ENCODE measurements at places on chromosomes 6 and 20.
A peak's percentile ranks its signal among the peaks of the same experiment; 100 is the strongest.

- peak; percentile 17 for DNase-seq
Measured at GRCh38 chr6:3919130-3919628, 70.0 kb downstream of the FAM50B start.

- DNase-seq: no peak
Measured at GRCh38 chr6:119132261-119132981, 54.0 kb upstream of the FAM184A start.

GRCh38 chr6:70686548-70687133 is 19.0 kb downstream of the SMAP1 start:
- peak; percentile 56 for DNase-seq

- DNase-seq: peak; percentile 88
Measured at GRCh38 chr20:50744143-50744792, 12.9 kb downstream of the PARD6B start.

DNA sequence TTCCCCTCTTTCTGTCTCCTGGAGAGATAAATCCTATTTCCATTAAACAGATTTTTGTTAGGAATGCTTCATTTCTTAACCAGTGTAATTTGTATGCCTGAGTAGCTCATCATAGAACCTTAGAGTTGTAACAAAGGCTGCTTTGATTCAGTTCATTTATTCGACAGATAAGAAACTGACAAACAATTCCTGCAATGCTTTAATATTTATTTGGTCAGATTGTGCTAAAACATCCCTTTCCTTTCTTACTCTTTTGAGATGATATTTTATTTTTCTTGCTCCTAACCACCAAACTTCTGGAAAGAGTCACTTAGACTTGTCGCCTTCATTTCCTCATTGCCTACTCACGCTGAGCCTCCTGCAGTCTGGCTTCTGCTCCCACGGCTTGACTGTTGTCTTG is 89.0 kb upstream of the SUPT3H start:
- DNase-seq: no peak

DNA sequence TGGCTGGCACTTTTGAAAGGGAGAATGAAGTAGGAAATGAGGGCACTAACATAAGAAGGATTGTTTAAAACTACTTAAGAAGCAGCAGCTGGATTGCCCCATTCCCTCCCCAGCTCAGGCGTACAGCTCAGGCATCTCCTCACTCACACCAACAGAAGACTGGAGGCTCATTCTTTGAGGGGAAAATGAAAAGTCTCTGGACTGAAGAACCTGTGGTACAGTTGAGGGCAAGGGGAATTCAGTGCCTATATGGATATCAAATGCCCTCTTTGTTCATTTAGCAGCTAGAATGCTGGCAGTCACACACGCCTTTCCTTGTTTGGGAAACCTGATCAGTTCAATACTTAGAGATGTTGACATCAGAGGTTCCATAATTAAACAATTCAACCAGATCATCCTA is 502.1 kb upstream of the SOX4 start:
- no peak for DNase-seq

DNA sequence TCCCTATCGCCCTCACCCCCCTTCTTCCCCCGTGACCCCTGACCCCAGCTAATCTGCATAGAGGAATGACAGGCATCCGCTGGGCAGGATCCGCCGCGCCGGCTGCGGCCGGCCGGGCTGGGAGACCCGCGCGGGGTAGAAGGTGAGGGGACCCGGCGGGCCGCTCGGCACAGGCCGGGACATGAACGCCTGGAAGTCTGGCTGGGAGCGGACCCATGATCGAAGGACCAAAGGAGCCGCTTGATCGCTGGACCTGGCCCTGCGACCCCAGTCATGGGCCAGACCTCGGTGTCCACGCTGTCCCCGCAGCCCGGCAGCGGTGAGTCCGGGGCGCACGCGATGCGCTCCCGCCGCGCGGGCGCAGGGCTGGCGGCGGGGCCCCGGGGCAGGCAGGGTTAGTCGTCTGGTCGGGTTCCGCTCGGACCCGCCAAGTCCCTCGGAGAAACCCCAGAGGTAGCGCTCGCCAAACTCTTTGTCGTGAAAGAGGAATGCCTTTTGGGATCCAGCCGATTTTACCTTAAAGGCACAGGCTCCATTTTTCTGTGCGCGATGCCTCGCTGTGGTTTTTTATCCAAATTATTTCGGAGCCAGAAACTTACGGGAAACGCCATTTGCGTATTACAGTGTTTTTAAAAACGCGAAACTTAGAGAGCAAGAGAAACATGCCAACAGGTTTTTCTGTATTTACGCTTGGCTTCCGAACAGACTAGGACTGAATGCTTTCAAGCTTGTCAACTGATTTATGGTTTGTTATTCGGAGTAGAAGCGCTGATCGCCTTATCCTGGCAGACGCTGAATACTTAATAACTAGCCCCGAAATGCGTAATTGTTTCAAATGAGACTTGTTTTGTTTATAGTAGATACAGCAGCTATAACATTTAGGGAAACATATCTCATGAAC is at the start of gene PHACTR2:
TSS of gene PHACTR2 (plus strand) at position 75 of the 901 bp plus-strand sequence. CDS start at position 274, 199 bp downstream.
- peak; percentile 71 for DNase-seq

DNA sequence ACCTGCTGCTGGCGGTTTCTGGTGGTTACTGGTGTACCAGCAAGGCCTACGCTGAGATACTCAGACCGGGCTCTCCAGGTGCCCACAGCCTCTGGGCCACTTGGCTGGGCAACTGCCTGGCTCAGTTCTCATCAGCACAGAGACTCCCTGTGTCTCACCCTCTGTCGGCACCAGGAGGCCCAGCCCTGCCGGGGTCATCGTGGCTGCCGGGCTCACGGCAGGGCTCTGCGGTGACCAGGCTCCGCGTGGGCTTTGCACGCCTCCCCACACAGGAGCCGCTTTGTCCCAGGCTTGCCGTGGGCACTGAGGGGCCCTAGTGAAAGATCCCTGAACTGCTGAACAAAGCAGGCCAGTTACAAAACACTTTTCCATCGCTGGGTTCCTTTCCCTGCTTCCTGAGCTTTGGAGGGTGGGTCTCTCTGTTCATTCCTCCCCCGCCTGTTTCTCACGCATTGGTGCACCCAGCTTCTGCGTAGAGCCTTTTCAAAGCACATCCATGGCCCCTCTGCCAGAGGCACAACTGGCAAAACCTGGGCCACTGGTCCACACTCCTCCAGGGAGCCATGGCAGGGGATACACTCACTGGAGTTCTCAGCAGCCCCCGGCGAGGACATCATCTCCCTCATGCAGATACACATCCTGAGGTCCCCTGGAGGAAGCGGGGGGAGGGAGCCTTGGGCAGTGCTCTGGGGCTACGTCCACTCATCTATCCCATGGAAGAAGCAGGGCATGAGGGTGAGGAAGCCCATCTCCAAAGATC is 117.0 kb downstream of the NFATC2 start:
- DNase-seq: no peak

- no peak for DNase-seq
Measured at GRCh38 chr6:47680051-47680450, 18.3 kb upstream of the ADGRF4 start.

DNA sequence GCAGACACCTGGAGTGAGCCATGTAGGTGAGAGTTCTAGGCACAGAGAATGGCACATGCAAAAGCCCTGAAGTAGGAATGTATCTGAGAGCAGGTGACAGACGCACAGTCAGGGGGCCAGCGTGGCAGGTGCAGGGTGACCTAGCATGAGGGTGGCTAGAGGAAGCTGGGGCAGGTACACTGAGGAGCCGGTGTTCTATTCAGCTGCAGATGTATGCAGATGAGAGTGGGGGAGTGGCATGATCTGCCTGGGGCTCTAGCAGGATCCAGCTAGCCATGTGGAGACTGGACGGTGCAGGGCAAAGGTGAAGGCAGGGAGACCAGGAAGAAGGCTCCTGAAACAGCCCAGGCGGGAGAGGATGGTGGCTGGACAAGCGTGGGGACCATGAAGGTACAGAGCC is 10.7 kb downstream of the PEDS1 start:
- DNase-seq: no peak

DNA sequence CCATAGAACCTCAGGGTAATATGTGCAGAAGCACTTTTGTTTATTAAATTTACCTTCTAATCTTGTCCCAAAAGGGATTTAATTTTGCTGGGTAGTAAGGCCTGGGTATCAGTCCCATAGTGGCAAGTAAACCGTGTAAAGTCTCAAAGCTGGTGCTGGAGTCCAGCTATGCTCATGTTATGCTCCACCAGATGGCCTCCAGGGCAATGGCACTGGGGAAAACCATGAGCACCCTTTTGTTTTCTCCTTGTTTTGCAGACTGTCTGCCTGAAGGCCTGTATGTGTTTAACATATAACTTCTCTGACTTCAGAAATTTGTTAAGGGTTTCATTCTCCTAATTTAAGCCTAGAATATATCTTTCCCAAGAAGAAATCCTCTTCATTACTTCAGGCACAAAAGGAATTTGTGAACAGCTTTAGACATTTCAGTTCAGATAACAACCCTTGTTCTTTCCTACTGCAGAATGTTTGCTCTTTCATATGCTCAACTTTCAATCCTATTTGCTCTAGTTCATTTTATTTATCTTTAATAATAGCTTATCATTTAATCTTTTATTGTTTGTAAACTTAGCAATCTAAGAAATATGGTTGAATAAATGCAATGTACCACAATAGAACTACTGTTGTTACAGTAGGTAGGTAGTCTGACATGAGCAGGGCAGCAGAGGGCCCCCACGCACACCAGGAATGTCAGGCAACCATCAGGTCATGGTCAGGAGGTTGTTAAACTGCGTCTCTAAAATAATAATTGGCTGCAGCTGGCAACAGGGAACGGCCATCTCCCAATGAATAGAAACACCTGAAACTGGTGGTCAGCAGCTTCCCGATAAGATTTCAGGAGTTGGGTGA is 162.8 kb downstream of the TENT5A start:
- DNase-seq: no peak

DNA sequence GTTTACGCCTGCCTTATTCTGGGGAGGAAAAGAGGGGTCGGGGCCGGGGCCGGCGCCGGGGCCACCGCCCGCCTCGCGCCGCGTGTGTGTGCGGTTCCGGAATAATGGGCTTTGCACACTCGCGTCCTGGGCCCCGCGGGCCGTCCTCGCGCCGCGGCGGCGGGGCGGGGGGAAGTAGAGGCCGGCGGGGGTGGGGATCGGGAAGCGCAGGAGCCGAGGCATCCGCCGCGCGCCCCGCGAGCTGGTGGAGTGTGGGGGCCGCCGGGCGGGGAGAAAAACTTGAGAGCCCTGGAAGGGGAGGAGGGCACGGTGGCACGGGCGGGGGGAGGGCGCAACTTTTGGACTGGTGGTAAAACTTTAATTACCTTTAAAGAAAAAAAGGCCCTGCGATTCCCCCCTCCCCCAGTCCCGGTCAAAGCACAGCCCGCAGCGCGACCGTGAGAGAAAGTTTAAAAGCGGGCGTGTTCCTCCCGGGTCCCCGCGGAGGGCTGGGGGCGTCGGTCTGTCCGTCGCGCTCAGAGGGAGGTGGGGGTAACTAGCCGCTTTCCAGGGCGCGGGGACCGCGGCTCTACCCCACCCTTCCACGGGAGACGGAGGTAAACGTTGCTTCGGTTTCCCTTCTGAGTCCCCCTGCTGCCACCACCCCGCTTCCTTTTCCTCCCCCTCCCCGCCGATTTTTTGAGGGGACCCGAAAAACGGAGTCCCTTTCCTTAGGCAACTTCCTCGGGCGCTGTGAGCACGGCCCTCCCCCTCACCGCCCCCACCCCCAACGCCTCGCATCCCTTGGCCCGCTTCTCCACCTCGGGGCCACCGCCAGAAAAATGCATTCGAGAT is 1.9 kb downstream of the L3MBTL3 start:
- no peak for DNase-seq

DNA sequence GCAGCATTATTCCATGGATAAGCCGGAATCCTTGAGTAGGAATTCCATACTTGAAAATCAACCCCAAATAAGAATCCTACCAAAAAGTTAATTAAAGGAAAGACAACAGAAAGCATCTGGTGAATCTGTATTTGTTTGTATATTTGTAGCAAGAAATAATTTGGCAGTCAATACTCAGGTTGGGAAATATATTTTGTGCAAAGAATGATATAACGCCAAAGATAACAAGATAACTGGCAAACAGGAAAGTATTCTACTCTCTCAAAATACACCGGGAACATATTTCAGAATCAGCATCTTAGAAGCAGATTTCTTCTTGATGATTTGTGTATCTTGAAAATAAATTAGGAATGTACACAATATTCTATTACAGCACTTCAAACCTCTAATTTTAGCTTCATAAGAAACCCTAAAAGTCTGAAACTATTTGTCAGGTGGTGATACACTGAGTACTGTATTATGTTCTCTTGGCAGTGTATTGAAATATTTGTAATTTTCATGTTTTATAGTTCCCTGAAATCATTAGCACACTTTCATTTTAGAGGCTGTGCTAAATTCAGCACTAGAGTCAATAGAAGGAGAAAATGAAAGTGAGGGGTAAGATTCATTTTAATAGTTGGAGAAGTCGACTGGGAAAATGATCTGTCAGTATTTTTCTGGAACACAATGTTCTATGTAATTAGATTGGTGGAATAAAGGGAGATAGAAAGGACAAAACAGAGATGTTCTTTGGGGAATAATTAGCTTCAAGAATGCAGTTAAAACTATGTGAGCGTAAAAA is 879.7 kb upstream of the GJE1 start:
- no peak for DNase-seq

- DNase-seq: no peak
Measured at GRCh38 chr20:3163099-3164042, 3.7 kb upstream of the FASTKD5 start.

GRCh38 chr6:45990162-45990561 is 25.5 kb downstream of the CLIC5 start:
- DNase-seq: no peak

GRCh38 chr6:44522871-44523270 is 135.4 kb downstream of the CDC5L start:
- no peak for DNase-seq

DNA sequence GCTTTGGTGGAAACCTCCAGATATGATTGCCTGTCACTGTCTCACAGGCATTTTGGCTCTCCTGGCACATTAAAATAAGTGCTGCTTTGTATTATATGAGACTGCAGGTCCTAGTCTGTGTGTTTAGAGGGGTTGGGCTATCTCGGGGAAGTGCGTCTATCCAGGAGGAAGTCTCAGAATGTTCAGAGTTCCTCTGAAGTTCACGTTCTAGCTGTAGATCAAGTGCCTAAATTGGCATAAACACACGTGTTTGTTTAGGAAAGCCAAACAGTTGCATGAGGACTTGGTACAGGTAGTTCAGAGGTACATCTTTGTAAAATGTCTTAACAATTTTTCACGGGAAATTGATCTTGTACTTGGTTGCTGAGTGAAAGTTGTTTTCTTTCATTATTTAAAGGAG is 36.4 kb upstream of the SLC22A1 start:
- DNase-seq: no peak

- peak; percentile 45 for DNase-seq
Measured at GRCh38 chr20:1831096-1831495, 64.1 kb upstream of the SIRPA start.

- no peak for DNase-seq
Measured at GRCh38 chr20:1075616-1076015, 42.8 kb upstream of the PSMF1 start.
